HT1080 (cell line): ENCODE measurements at places on chromosomes 2 and 18. TPM values are rescaled to one million over a fixed set of nuclear protein-coding genes. Genes with fewer than 3 reads are reported as not detected.

The GPR35 gene
- total RNA-seq = 0.05 TPM in 1 of 2 replicates, not detected in the other

The LOXHD1 gene
- not detected in 2 replicates for total RNA-seq

The APCDD1 gene
- not detected in 2 replicates for total RNA-seq

The LYG2 gene
- total RNA-seq = 0.37 and 0.61 TPM in 2 replicates

The CASP10 gene
- 1.5 and 2.0 TPM in 2 replicates for total RNA-seq

The OSBPL6 gene
- 8.7 and 18.3 TPM in 2 replicates for total RNA-seq

The DUSP2 gene
- total RNA-seq = 1.0 and 2.8 TPM in 2 replicates

The OR6B2 gene
- not detected in 2 replicates for total RNA-seq

The MC5R gene
- total RNA-seq = not detected in 2 replicates

The G6PC2 gene
- not detected in 2 replicates for total RNA-seq

The HSPE1 gene
- total RNA-seq = 266 and 324 TPM in 2 replicates

The ALLC gene
- total RNA-seq = not detected in 2 replicates

The SLC11A1 gene
- total RNA-seq = 0.03 and 0.08 TPM in 2 replicates

The EPHA4 gene
- 3.8 and 4.2 TPM in 2 replicates for total RNA-seq

The CGREF1 gene
- total RNA-seq = 0.13 and 0.26 TPM in 2 replicates

The SLC16A14 gene
- total RNA-seq = not detected in 2 replicates

The SLC30A3 gene
- 5.0 and 13.5 TPM in 2 replicates for total RNA-seq

The PAX8 gene
- 5.9 and 11.3 TPM in 2 replicates for total RNA-seq

DNA sequence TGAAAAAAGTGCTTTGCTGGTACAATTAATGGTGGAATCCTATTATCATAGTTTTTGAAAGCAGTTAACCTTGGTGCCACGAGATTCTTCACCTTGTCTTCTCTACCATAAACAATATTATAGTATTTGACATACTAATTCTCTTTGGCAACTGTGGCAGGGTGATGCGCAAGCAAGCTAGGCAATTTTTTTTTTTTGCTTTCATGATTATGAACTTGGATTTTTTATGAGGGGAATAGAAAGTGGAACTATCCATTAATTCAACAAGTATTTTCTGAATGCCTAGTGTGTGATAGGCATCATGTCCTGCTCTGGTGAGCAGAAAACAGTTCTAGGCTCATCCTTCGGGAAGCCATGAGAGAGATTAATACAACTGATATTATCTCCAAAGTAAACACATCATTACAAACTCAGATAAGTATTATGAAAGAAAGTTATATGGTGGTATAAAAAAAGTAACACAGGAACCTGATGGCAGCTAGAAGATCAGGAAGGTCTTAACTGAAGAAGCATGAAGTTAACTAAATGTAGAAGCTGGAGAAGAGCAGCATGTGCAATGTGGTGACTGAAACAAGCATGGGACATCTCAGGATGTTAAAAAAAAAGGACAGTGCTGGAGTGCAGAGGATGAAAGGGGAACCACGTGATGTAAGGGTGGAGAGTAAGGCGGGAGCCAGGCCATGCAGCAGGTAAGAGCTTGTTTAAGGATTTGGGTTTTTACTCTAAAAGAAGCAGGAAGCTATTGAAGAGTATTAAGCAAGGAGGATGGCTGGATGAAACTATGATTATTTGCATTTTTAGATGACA, 113.7 kb downstream of the ZEB2 start:
- DNase-seq = no peak

GRCh38 chr18:26711756-26712155, 153.8 kb downstream of the AQP4 start:
- DNase-seq = no peak

GRCh38 chr18:56286775-56287325, 351.5 kb downstream of the TXNL1 start:
- DNase-seq = peak; percentile 76

DNA sequence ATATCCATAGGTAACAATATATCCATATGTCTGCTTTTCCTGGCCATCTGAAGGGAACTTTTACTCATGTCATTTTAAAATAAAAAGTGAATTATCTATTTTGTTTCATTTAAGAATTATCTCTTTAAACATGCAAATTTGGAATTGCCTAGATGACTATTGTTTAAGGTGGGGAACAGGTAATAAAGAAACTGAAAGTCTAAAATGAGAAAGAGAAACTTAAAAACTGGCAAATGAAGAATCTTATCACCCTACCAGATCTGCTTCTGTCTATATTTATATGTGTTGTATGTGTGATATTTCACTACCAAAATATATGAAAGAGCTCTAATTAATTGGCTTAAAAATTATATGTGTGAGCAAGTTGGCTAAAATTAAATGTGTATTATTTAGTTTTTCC, 243.2 kb upstream of the KCNH7 start:
- no peak for DNase-seq

DNA sequence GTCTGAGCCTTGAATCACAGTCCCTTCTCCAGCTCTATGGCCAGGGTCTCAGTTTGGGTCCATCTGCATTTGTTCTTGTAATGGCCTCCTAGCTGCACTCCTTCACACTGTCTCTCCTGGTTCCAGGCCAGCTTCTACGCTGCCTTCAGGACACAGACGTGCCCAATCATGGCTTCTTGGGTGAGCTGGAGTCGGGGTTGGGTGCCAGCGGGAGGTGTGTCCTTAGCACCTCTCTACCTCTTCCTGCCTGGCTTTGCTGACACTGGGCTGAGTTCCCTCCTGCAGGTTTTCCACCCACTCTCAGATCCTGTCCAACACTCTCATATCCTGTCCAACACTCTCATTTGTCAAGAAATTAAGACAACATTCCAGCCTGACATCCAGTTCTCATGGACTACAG, 9.6 kb downstream of the TRPM8 start:
- DNase-seq = no peak

- DNase-seq = no peak
These were observed 1322.0 kb upstream of the CELF4 start for GRCh38 chr18:38887671-38888020.

- no peak for DNase-seq
These were observed 228.3 kb downstream of the TWIST2 start for GRCh38 chr2:239075918-239076758.

DNA sequence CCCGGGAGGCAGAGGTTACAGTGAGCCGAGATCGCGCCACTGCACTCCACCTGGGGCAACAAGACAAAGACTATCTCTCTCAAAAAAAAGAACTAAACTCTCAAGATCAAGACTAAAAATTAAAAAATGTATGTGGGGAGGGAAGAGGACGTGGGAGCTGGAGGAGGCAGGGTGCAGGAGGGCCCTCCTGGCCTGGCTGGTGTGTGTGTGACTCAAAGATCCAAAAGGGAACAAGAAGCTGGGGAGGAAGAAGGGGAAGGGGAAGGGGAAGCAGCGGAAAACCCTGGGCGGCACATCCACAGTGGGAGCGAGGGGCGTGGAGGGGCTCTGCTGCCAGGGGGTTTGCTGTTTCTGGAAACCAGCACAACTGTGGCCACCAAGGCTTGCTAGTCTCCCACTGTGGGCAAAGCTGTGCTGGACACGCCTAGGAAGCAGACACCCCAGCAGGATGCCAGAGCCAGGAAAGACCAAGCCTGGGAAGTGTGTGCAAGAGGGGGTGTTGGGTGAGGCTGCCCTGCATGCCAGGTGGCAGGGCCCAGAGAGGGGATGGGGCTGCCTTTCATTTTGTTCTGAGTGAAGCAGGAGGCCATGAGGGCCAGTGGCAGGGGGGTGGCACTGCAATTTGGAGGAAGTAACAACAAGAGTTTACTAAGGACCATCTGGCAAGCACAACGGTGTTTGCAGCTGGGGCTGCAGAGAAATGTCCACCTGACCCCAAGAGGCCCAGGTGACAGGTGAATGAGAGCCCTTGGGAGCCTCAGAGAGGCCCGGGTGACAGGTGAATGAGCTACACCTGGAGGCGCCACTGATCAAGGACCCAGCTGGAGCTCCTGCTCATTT, 44.5 kb downstream of the ANO7 start:
- no peak for DNase-seq

DNA sequence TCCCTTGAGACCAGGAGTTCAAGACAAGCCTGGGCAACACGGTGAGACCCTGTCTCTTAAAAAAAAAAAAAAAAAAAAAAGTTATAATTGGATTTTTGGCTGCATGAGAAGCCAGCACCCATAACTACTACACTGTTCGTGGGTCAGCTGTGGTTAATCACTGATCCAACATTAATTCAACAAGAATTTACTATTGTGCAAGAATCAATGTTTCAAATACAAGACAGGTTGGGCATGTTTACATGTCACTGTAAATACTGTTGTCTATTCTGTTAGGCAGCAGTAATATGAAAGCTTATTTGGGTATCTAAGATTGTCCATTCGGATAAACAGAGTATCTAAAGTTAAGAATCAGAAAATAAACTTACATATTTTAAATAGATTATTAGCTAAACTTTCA, 62.3 kb downstream of the ESCO1 start:
- no peak for DNase-seq

DNA sequence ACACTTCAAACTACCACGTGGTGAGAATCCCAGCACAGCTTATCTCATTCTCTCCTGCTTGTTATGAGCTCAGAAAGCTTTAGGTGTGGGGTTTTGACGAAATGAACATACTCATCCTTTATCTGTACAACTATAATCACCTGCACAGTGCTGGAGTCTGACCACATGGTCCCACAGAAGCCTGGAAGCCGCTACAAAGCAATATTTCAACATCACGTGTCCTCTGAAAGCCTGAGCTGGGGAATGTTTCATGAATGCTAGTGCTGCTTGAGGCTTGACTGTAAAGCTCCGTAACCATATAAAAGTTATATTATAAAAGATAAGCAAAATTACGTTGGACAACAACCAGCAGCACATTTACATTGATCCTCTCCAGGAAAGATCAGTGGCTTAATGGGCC, 43.9 kb downstream of the PIEZO2 start:
- DNase-seq = no peak

GRCh38 chr18:59428018-59428417, 69.0 kb upstream of the LMAN1 start:
- no peak for DNase-seq

DNA sequence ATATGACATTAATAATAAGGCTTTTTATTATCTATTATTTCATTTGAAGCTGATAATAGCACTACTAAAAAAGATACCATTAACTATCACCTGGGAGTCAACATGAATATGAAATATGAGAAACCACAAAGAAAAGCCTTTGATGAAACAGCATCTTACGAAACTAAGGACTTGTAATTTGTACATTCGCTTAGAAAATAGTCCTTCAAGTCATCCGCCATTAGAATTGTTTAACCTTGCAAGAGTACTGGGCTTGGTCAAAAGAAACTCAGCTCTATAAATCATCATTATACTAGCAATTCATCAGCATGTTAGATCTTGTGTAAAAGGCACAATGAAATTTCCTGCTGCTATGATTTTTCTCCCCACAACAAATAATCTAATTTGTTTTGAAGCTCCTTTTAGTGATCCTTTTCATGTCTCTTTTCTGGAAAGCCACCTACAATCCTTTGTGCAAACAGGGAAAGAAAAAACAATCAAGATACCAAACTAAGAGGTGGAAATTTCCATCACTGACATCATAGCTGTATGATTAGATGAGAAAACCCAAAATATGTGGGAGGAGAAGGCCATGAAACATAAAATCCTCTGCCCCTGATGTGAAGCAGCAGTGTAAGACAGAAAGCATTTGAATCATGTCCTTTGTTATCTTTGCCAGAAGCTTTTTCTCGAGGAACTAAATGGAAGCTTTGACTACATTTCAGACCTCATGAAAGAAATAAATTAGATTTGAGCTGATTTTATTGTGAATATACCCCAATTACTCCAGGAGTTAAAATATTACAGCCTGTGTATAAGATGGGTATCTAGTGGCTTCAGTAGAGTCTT, 31.2 kb downstream of the SCN9A start:
- DNase-seq = no peak

- DNase-seq = no peak
These were observed 183.3 kb upstream of the SESTD1 start for GRCh38 chr2:179447839-179448447.
